Activated CD4-positive, alpha-beta T cell treated with anti-CD3 and anti-CD28 coated beads for 36 hours (primary cell): ENCODE measurements at places on chromosomes 7 and 10. TPM values are rescaled to one million over a fixed set of nuclear protein-coding genes. Genes with fewer than 3 reads are reported as not detected.

SVIL gene
- total RNA-seq = 17.0 TPM

ANKRD7 gene
- not detected for total RNA-seq

RBM17 gene
- total RNA-seq = 206 TPM

ARMS2 gene
- not detected for total RNA-seq

A1CF gene
- not detected for total RNA-seq

SDHAF3 gene
- 30.2 TPM for total RNA-seq

SKIDA1 gene
- total RNA-seq = 0.54 TPM

PRF1 gene
- total RNA-seq = 21.8 TPM

BMI1 gene
- total RNA-seq = 52.9 TPM

CTTNBP2 gene
- total RNA-seq = not detected

MALRD1 gene
- total RNA-seq = not detected

DNAJC12 gene
- 6.6 TPM for total RNA-seq

NFE2L3 gene
- 19.9 TPM for total RNA-seq

ASZ1 gene
- total RNA-seq = not detected

NAT16 gene
- not detected for total RNA-seq

HTR5A gene
- not detected for total RNA-seq

OR6B1 gene
- total RNA-seq = not detected

PTN gene
- not detected for total RNA-seq

AIMP2 gene
- total RNA-seq = 50.1 TPM

ELMO1 gene
- total RNA-seq = 96.2 TPM

GPR146 gene
- 5.6 TPM for total RNA-seq

ZNF273 gene
- total RNA-seq = 12.5 TPM

COL17A1 gene
- not detected for total RNA-seq

MYOZ1 gene
- total RNA-seq = not detected

HPS6 gene
- total RNA-seq = 18.9 TPM

NEUROD6 gene
- not detected for total RNA-seq

TAC1 gene
- total RNA-seq = 0.62 TPM
